ENCODE measurements at places on chromosomes 11 and 22.

- DNase-seq, result no peak
Observed at GRCh38 chr11:103109818-103110388, 677 bp downstream of the DYNC2H1 start.

DNA sequence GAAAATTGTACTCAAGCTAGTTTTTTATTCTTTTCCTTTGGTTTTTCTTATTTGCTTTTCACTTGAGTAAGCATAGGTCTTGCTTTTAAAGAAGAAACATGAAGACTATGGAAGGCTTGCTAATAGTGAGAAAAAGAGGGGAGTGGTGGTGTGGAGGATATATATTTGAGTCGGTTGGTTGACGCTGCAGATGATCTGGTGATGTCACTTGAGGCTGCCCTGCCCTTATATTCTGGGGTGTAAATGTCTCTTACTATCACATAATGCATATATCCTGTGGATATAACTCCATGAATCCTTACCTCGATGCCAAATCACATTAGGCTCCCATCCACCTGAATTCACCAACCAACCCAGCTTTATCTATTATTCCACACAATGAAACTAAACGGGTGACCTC, 2.9 kb downstream of the GRIA4 start:
- DNase-seq, result no peak

DNA sequence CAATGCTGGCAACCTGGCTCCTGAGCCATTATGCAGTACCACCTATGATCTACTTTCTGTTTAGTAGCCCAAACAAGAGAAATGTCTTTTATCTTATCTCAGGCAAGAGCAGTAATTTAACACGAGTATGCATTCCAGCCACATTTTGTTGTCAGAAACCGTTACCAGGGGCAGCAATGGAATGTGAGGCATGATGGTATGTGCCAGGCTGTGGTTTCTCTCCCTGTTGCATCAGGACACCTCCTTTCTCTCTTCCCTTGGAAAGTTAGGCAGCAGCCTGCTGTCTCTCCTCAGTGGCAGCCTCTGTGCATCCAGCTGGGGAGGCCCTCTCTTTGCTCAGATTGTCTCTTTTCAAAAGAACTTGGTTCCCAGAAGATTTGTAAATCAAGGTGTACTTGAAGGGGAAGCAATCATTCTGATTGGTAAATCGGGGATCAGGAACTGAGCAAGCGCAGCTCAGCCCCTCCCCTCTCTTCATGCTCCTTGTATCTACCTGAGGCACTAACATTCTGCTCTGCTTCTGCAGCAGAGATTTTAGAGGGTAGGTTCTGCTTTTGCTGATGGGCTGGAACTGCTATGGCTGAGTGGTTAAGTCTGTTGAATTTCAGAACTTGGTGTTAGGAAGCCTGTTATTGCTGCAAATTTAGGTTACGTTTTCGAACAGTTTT, 229.2 kb downstream of the ADAMTS15 start:
- no peak for DNase-seq

DNA sequence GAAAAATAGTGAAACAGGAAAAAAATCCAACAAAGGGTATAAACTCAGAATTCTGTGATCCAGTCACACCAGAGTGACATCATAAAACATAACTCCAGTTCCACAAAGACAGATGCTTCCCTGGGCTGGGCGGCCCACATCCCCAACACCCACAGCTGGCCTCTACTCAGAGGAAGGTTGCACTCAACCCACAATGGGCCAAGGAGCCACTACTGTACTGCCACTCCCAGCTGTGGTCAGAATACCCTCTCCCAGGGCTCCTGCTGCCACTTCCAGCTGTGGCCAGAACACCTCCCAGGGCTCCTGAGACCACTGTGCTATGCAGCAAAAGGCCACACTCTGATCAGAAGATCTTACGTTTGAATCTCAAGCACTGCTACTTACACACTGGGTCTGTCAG, 18.3 kb downstream of the SMCO4 start:
- no peak for DNase-seq

- DNase-seq, result no peak
Observed at GRCh38 chr11:65045728-65046127, 4.7 kb downstream of the SAC3D1 start.

GRCh38 chr22:28822930-28823551, 22.7 kb upstream of the XBP1 start:
- no peak for DNase-seq

GRCh38 chr11:32065865-32066629, 24.8 kb upstream of the RCN1 start:
- no peak for DNase-seq

All from stimulated activated CD8-positive, alpha-beta memory T cell treated with anti-CD3 and anti-CD28 coated beads, Interleukin-15, amount 100 ng/mL, for 24 hours (primary cell).